ENCODE measurements at places on chromosomes 2 and 18.

- no peak for DNase-seq
Observed at GRCh38 chr2:145812165-145812554, 1292.2 kb upstream of the ZEB2 start.

- no peak for DNase-seq
Observed at GRCh38 chr2:44747794-44748193, 193.7 kb upstream of the SIX3 start.

- DNase-seq, result peak; percentile 67
Observed at GRCh38 chr2:233061591-233062450, 1.7 kb downstream of the INPP5D start.

DNA sequence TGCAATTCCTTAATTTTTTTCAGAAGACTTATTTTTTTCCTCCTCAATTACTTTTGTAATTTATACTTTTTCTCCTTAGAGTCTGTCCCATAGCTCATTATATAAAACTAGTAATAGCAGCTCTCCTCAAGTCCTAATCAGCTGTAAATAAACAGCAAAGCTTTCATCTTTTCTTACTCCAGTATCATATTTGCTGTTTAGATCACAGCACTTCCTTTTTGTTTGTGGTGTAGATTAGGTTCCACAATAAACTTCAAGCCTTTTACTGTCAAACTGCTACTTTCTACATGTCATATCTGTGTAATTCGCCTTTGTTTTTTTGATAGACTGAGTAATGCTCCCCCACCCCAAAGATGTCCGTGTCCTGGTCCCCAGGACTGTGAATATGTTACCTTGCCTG lies 25.5 kb downstream of the GCG start:
- DNase-seq, result no peak

DNA sequence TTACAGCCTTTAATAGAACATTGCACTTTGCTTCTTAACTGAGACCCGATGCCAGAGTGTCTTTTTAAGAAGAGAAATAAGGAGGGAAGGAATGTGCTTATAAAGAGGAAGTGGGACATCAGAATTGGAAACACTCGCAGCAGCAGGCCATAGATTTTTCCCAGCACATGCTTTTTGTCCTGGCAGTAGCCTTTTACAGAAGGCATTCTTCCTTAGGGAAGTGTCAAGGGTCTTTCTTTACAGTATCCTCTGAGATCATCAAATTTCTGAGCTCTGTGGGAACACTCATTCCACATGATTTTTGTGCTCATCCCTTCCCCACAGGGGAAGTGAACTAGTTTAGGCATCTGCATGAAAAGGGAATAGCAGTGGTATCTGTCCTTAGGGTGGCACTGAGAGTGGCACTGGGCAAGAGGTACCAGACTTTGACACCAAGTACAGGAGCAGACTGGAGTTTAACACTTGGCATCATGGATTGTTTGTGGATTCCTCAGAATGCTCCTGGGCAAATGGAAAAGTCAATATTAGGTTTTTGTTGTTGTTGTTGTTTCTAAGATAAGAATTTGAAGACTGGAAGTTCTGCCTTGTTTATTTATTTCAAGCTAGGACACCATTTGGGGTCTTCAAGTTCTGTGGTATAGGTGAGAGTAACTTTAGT lies 4.1 kb downstream of the MYO1B start:
- DNase-seq, result no peak

GRCh38 chr18:26574958-26575864 lies 26.9 kb upstream of the KCTD1 start:
- DNase-seq, result peak; percentile 63

DNA sequence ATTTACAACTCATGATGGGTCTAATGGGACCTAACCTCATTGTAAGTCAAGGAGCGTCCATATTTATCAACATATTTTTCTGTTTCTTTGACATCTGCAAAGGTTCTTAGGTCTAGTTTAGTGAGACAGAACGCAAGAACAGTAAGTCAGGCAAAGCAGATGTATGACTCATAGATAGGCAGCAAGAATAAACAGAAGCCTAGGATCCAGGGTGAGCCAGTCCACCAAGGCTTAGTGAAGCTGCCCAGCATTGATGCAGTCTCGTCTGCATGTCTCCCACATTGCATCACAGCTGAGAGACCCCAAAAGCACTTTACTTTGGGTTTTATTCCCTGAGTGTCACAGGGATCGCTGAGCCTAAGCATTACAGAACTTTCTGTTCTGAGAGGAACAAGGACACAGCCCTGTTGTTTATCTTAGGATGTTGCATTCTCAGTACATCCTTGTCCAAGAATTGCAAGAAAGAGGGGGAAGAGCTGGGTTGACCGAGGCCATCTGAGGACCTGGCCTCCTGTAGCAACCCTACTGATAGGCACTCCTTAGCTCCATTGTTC lies 29.6 kb upstream of the TMEM177 start:
- DNase-seq, result no peak

GRCh38 chr2:75055820-75056675 lies 97.6 kb downstream of the POLE4 start:
- peak; percentile 72 for DNase-seq

GRCh38 chr2:144666032-144666431 lies 146.1 kb upstream of the ZEB2 start:
- DNase-seq, result no peak

DNA sequence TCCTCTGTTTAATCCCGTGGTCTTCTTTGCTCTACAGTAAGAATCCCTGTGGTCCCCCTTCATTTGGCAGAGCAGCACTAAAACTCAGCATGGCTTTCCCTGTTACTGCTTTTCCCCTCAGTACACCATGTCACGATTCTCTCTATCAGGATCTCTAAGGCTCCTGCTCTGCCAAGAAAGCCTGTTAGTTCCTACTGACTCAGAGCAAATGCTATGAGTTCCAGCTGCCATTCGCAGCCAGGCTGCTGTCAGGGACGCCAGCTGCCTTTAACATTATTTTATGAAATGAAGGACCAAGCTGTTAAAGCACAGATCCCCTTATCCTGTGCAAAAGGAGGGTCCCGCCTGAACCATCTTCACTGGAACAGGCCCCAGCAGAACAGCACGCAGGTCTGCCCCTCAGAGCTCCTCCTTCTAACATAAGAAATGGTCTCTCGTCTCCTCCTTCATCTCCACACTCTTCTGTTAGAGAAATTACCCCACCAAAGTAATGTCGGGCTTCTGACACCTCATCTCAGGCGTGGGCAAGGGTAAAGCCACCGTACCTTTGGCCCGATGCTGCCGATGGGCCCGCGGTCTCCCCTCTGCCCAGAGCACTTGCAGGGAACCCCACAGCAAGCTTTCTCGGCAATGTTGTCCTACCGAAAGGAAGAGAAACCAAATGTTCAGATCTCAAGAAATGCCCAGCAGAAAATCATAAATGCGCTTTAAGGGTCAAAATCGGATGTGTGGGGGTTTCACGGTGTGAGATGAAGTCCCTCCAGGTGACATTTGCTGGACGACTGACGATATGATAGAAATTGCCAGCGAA lies 52.6 kb downstream of the COL6A3 start:
- no peak for DNase-seq

DNA sequence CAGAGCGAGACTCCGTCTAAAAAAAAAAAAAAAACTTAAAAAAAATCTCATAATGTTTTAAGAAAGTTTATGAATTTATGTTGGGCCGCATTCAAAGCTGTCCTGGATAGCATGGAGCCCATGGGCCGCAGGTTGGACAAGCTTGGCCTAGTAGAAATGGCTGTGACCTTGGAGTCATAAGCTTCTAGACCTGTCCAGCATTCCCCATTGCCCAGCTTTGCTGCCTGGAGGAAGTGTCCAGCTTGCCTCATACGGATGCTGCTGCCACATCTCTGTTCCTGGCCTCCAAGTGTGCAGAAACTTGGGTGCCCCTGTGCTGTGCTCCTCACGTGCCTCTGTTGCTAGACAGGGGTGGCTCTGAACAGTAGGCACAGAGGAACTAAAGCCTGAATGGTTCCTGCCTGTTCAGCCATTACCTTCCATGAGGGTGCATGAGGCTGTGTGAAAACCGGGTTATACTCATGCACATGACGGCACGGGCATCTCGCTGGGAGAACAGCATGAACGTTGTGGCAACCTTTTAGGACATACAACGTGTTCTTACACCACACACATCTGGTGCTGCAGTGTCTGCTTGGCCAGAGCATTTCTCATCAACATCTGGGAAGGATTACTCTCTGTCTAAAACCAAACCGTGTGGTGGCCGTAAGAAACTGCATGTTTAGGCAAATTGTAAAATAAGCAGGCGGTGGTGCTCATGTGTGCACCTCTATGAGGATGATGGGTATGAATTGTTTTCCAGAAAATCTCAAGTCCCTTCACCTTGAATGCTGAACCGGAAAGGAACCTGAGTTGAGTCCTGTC lies 38.2 kb downstream of the FHOD3 start:
- DNase-seq, result no peak

GRCh38 chr18:59905686-59906091 lies 5.9 kb downstream of the PMAIP1 start:
- no peak for DNase-seq

DNA sequence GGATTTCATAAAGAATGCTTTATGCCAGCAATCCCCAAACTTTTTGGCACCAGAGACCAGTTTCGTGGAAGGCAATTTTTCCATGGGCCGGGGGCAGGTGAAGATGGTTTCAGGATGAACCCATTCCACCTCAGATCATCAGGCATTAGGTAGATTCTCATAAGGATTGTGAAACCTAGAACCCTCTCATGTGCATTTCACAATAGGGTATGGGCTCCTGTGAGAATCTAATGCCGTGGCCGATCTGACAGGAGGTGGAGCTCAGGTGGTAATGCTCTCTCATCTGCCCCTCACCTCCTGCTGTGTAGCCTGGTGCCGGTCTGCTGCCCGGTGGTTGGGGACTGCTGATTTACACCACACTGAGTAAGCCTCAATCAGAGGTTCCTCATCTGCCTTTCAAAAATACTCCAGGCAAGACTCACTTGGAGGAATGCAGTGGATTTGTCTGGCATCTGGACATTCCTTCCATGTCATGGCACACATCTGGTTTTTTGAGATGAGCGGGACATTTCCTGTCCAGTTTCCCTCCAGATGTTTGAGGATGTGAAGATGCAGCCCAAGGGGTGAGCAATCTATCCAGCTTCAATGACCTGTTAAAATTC lies 185.8 kb downstream of the VAPA start:
- DNase-seq, result no peak

DNA sequence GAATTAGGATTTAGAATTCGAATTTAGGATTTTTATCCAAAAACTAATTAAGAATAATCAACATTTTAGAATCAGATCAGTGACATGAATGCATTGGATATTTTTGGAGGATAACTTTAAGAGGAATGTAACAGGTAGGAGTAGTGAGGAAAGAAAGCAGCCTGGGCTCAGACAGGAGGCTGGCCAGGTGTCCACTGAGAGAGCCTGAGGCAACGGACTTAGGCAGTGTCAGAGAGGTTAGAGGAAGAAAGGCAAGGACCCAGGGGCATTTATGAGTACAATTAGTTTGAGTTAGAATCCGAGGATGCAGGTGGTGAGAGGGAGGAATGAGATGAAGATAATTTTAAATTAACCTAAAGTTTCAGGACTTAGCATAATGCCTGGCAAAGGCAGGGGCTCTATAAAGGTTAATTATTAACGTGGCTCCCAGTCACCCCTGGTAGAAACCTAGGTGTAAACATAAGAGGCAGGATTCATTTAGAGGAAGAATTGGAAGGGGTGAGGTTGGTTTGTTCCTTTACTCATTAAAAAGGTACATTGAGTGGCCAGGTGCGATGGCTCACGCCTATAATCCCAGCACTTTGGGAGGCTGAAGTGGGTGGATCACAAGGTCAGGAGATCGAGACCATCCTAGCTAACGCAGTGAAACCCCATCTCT lies 507.1 kb downstream of the TMEM182 start:
- DNase-seq, result no peak

DNA sequence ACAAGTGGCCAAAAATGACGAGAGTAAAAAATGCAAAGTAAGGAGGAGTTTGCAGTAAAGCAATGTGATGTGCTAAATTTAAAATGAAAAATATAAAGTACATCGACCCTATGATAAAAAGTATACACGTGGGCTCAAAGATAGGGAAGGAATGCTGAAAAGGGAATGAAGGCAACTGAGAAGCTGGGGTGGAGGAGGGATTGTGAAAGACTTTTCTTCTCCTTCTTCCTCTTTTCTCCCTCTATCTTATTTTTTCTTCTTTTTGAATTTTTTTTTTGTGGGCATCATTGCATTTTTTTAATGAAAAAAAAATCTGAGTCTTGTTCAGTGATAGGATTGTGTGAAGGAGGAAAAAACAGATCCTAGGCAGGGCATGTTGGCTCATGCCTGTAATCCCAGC lies 57.6 kb upstream of the STK17B start:
- DNase-seq, result no peak

GRCh38 chr2:84393829-84394228 lies 65.3 kb downstream of the SUCLG1 start:
- DNase-seq, result no peak

DNA sequence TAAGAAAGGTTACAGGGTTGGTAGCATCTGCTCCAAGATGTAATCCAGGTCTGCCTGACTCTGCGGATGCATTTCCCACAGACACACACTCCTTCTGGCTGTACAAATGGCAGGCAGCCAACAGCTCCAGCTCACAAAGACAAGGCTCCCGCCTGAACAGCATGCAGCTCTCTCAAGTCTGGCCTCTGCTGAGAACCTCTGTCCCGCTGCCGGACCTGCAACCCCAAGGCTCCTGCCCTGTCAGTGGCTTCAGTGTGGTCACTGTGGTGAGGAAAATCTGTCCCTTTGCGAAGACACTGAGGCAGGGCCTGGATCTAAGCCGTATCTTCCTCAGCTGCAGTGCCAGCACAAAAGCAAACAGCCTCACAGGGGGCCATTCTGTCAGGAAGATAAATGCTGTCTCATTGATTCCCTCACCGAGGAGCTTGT lies 469.3 kb upstream of the MEX3C start:
- no peak for DNase-seq

- DNase-seq, result no peak
Observed at GRCh38 chr18:8088626-8089025, 520.6 kb upstream of the RAB12 start.

GRCh38 chr18:24459772-24460171 lies 665 bp upstream of the HRH4 start:
- DNase-seq, result no peak

DNA sequence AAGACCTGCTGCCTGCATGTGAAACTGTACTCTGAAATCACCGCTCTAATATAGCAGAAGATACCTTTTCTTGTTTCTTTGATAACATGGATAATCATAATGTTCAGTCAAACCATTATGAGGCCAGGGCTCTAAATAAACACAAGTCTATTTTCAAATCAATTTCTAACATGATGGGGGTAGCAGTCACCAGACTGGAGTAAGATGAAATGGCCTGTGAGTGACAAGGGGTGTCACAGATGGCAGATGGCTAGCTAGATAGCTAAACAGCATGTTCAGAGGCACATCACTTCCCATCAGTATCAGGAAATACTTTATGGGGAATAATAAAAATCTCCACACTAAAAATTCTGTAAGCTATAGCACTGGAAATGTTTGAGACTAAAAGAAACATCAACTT lies 14.0 kb downstream of the MBD2 start:
- no peak for DNase-seq

DNA sequence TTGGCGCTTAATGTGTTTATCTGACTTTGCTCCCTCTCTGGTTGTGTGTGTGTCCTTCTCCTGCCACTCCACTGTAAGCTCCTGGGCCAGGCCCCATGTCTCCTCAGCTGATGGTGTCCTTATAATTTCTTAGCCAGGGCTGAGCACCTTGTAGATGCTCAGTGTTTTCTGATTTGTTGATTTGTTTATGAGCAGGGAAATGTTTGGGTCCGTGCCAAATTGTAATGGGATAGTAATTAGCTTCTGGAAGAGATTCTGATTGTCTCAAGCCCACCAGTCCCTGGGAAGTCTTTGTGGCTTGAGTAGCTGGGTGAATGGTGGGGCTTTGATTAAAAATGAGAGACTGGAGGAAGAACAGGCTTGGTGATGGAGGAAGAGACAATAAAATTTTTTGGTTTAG lies 270.5 kb downstream of the MYCN start:
- DNase-seq, result no peak

- DNase-seq, result peak; percentile 14
Observed at GRCh38 chr2:224442071-224442967, 40.4 kb upstream of the FAM124B start.

Measured in iPS-NIHi11 (cell line).